ENCODE measurements at places on chromosomes 13 and 19.
A peak's percentile ranks its signal among the peaks of the same experiment; 100 is the strongest.

GRCh38 chr19:55255618-55256423 lies 3.0 kb downstream of the PPP6R1 start:
- peak; percentile 61 for DNase-seq

DNA sequence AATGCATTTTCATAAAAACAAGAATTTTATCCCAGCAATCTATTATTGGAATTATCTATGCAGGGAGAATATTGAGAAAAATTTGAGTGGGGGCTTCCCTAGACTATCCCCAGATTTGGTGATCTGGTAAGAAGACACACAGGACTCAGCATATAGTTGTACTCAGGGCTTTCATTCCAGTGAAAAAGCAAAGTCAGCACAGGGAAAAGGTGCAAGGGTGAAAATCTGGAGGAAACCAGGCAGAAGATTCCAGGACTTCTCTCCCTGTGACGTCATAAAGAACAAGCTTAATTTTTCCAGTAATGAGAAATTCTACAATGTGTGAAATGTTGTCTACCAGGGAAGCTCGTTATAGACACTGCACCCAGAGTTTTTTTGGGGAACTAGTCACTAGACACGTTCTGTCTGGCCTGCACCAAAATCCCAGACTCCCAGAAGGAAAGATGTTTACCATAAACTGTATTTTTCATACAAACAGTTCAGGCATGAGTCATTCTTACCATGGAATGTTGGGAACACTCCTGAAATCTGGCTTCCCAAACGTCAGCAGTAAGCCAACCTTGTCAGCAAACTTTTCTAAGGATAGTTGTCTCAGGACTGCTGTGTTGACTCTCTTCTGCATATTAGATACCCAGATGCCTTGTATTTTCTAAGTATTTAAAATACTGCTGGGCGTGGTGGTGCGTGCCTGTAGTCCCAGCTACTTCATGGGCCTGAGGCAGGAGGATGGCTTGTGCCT lies 107.4 kb downstream of the DNAJC3 start:
- DNase-seq = no peak

GRCh38 chr13:46288570-46289259 lies 77.0 kb downstream of the LRRC63 start:
- peak; percentile 56 for DNase-seq

- DNase-seq = no peak
These were observed 1.0 kb upstream of the CHAMP1 start for GRCh38 chr13:114313061-114313860.

- no peak for DNase-seq
These were observed 244.4 kb upstream of the MAB21L1 start for GRCh38 chr13:35720690-35721554.

GRCh38 chr19:7771072-7771471 lies 8.0 kb downstream of the CLEC4M start:
- DNase-seq = no peak

DNA sequence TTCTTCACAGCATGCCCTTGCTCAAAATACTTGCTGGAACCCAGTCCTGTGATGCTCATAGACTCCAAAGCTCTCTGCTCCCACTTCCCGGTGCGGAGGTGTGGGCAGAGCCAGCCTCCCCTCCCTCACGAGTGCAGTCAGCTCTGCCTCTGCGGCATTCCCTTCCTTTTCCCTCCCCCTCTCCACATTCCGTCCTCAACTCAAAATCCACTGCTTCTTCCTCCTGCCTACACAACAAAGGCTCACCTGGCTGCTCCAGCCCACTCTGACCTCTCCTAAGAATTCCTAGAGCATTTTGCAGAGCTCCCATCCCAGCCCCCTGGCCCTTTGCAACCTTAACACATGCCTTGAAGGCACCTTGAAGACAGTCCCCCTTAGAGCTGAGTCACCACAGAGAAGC lies 527.9 kb downstream of the MYO16 start:
- DNase-seq = no peak

GRCh38 chr13:79686441-79686840 lies 205.5 kb downstream of the NDFIP2 start:
- no peak for DNase-seq

DNA sequence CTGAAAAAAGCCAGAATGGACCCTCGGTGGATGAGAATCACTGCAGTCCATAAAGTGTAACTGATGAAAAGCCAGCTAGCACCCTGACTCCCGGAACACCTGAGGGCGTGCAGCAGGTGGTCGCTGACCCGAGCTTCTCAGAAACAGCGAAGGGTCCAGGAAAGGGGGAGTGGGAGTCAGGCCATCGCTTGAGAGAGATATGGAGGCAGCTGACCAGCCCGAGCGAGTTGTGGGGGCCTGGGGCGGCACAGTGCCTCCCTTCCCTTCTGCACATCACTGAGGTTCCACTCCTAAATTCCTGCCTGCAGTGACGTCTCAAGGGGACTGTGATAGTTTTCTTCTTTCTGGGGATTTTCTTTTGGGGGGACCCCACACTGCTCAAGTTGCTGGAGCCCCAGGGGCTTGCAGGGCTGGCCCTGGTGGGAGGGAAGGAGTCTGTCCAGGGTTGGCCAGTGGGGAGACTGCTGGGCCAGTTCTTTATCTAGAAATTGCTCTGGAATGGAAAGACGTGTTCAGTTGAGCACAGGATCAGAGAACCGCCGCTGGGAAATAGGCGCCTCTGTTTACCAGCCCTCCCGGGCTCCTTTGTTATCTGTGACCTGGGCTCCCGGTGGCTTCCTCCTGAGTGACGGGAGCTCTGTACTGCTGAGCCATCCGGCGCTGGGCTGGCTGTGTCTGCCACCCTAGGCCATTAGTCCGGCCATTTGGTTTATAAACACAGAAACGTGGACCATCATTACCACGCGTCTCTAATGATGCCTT lies 71.3 kb downstream of the RAB20 start:
- DNase-seq = no peak
